GM13976 (cell line): ENCODE measurements at places on chromosomes 1 and 21.
A peak's percentile ranks its signal among the peaks of the same experiment; 100 is the strongest.

GRCh38 chr1:160075836-160076235 lies 5.5 kb upstream of the KCNJ9 start:
- no peak for DNase-seq

- DNase-seq = no peak
Observed at GRCh38 chr1:206757524-206758266, 12.9 kb upstream of the IL19 start.

DNA sequence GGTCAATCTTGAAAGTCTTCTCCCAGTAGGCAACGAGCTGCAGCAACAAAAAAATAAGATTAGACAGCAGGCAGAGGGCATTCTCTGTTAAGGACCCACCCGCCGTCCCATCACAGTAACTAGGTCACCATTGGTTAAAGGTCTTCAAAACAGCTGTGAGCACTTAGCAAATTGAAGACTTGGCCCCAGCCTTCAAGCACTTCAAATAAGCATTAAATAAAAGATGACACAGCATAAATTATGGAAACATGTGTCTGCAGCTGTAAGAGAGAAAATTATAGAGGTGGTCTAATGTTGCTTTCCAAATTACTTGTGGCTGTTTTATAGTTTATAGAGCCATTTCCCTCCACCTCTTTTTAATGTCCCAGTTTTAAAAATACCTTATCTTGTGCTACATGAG lies 61.2 kb downstream of the VANGL1 start:
- DNase-seq = no peak

DNA sequence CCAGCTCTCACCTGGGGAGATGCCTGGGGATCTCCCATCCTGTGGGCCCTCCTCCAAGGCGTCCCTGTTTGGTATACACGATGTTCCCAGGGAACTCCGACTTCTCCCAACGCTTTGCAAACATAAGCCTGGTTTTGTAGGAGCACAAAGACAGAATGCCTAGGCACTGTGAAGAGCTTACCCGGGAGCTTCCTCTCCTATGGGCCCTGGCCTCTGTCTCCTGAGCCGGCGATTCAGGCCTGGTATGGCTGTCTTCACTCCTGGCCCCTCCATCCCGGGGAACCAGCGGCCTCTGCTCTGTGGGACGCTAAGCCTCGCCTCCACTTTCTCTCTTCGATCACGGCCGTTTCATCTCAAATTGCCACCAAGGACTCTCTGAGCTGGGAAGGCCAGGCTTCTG lies 59.6 kb upstream of the ACTRT2 start:
- no peak for DNase-seq

DNA sequence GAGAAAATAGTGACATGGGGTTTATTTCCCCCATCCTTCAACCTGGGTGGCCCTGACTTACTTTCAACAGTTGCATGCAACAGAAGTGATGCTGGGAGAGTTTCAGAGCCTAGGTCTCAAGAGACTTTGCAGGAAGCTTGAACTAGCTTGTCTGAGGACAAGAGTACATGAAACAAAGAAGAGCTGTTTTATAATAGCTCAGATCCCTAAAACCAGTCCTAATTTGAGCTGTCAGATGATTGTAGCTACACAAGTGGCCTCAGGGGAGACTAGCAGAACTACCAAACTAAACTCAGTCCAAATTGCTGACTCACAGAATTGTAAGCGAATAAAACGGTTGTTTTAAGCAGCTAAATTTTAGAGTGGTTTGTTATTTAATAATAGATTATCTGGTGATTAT lies 17.1 kb downstream of the RC3H1 start:
- peak; percentile 77 for DNase-seq

- DNase-seq = no peak
Observed at GRCh38 chr1:15459771-15460707, 3.5 kb downstream of the CELA2A start.

- no peak for DNase-seq
Observed at GRCh38 chr1:5388622-5389021, 603.6 kb downstream of the NPHP4 start.

DNA sequence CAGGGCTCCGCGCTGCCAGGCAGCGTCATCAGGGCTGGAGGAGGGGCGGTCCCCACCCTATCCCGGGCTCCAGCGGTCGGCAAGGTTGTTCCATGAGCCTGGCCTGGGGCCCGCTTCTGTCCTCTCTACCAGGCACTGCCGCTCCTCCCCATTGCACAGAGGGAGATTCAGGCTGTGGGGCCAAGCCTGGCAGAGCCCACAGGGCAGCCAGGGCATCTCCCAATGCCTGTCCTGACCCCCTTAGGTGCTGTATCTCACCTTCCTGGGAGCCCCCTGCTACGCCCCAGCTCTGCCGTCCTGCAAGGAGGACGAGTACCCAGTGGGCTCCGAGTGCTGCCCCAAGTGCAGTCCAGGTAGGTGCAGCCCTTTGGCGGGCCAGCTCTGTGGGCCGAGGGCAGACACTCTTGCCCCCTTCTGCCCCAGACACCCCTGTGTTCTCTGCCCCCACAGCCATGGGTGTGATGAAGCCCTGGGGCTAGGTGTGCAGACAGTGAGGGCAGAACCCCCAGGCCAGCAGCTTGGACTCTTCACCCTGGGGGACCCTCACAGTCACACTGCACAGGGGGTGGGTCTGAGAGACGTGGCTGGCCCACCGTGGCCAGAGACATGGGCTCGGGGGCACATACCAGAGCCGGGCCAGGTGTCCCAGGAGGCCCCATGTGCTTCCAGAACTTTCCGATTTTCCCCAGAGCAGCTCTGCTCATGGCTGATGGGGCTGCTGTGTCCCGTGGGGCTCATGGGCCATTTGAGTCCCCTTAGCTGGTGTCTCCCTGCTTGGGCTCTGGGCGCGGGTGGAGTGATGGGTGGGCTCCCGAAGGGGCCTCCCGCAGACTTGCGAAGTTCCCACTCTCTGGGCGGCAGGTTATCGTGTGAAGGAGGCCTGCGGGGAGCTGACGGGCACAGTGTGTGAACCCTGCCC lies 1.6 kb downstream of the TNFRSF14 start:
- DNase-seq = no peak

DNA sequence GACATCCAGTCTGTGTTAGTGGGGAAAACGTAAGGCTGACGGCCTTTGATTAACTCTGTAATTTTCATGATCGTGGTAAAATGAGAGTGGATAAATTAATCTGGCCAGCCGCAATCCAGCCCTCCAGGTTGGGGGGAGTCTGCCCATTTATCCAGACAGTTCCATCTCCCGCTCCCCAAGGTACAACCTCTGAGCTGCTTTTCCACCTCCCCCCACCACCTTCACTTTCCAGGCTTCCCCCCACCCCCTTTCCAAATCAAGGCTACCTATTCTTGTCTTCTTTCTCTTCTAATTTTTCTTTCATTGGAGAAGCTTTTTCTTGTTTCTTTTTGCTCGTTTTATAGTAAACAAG lies 6.0 kb downstream of the MIER1 start:
- DNase-seq = no peak

- DNase-seq = no peak
Observed at GRCh38 chr1:15225461-15225860, 21.6 kb upstream of the FHAD1 start.

- DNase-seq = no peak
Observed at GRCh38 chr1:17777818-17778217, 22.7 kb downstream of the ACTL8 start.

GRCh38 chr1:43549921-43550597 lies 19.4 kb downstream of the PTPRF start:
- DNase-seq = peak; percentile 79

DNA sequence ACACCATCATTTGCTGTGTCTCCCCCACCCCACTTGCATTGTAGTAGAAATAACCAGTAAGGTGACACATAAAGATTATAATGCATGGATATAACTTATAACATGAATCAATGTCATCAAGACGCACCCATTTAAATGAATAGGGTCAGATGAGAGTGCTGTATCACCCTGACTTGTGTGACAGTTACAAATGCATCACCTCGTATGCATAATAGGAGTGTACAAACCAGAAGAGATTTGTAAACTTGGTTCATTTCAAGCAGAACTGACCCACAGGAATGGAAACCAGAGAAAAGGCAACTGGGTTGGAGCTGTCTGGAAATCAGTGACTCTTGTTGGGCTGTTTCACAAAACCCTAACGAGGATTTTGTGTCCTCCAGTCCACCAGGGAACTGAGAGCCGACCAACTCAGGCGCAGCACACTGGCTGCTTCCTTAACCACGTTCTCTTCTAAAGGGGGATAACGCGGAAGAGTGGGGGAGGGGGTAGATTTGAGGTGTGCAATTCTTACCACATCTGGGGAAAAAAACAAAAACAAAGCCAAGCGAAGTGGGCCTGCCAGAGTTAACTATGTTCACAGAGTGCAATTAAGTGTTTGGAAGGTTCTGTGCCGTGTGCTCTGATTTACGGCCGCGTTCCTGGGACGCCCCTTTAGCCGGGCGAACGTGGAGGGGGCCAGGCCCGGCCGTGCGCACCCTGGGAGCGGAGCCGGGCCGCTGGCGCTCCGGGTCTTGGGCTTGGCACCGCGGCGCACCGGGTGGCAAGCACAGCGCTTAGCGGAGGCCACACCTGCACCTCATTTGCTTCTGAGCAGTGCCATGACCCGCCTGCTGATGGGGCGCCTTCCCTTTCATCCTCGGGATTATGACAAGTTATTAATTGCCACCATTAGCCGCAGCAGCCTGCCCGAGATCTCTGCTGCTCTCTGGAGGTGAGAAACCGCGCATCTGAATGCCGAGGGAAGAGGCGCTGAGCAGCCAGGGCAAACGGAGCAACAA lies 248.8 kb upstream of the FOXD3 start:
- peak; percentile 35 for DNase-seq

DNA sequence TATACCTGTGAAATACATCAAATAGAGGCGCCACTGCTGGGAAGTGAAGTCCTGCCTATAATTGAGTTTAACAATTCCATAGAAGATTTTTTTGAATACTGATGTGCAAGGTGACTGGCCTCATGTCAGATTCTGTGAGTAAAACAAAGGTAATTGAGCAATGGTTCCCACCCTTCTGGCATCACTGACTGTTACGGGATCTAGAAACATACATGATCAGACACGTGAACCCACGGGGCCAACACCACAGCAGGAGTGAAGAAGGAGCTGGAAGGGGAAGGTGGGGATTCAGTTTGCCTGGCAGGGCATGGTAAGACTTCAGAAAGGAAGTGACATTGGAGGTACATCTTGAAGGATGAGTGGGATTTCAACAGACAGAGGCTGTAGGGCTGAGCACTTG lies 270.2 kb downstream of the DISC1 start:
- DNase-seq = no peak

- DNase-seq = no peak
Observed at GRCh38 chr1:114116086-114116485, 37.6 kb downstream of the SYT6 start.

- no peak for DNase-seq
Observed at GRCh38 chr1:108149796-108150467, 50.2 kb downstream of the SLC25A24 start.

GRCh38 chr1:50214717-50215116 lies 106.0 kb downstream of the ELAVL4 start:
- no peak for DNase-seq

GRCh38 chr21:42539931-42540343 lies 26.3 kb downstream of the SLC37A1 start:
- DNase-seq = no peak

GRCh38 chr1:11766429-11766776 lies 4.4 kb downstream of the C1orf167 start:
- DNase-seq = no peak

DNA sequence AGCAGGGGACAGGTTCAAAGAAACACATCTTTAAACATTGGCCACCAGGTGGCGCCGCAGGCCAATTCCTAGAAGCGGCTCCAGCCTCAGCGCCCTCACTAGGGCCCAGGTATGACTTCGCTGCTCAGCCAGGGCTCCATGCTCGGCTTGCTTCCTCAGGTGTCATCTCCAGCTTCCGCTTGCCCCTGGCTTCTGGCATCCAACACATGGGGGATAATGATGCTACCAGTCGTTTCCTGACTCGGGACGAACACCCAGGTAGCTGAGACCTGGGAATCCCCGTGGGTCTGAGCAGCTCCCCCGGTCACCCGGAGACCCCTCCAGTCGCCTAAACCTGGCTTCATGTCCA lies 8.5 kb upstream of the MEX3A start:
- peak; percentile 86 for DNase-seq

DNA sequence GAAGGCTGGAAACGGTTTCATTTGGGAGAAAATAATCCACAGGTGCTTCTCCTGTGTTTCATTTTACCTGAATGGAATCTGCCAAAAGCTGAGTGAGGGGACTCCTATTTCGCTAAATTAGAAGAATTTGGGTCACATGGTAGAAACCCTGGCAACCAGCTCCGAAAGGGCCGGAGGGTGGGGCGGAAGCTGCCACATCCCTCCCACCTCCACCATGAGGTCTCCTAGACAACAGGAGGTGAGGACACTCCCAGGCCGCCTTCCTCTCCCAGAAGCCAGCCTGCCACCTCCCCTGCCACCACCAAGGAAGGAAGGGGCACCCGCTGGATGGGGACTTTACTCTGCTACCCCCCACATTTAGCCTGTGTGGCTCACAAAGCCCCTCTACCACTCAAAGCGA lies 199.9 kb upstream of the ZC3H12A start:
- DNase-seq = no peak

- no peak for DNase-seq
Observed at GRCh38 chr1:79323239-79324025, 316.9 kb upstream of the ADGRL4 start.

- DNase-seq = no peak
Observed at GRCh38 chr1:91700771-91701471, 185.0 kb downstream of the TGFBR3 start.

- DNase-seq = no peak
Observed at GRCh38 chr1:95236784-95237575, 3.0 kb downstream of the RWDD3 start.

DNA sequence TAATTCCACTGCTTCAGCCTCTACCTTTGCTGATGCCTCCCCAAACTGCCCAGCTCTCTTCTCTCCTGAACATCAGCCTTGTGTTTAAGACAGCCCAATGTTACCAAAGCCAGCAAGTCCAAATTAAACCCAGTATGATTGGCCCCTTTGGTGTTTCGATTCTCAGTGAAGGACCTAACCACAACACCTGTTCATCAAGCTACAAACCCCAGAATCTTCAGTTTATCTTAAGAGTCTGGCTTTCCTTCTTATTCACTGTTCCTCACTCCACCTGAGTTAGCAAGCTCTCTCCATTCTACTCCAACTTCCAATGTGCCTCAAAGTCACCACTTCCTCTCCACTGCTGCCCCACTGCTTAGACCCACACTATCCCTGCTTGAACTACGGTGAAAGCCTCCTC lies 25.5 kb upstream of the ITPKB start:
- peak; percentile 42 for DNase-seq

DNA sequence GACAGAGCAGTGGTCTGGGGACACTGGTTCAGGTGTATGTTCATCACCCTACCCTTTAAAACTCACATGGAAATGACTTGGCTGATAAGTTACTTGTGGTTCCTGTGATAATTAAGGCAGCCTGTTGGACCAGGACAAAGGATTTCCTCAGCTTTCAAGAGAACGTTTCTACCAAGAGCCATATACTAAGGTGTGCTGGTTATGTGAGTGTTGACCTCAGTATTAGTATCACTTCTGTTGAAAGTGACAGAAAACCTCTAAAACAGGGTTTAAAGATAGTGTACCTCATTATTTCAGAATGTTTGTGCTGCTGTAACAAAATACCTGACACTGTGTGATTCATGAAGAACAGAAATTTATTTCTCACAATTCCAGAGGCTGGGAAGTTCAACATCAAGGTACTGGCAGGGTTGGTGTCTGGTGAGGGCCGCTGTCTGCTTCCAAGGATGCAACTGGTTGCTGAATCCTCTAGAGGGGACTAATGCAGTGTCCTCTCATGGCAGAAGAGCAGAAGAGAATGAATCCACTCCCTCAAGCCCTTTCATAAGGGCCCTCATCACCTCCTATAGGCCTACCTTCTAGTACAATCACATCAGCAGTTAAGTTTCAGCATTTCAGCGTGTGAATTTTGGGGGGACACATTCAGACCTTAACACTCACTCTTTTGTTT lies 54.9 kb downstream of the UCK2 start:
- no peak for DNase-seq
